ENCODE measurements at places on chromosomes 5 and 9. TPM values are rescaled to one million over a fixed set of nuclear protein-coding genes. Genes with fewer than 3 reads are reported as not detected.
A peak's percentile ranks its signal among the peaks of the same experiment; 100 is the strongest.

- DNase-seq: no peak
Observed at GRCh38 chr5:88391116-88391515, 122.5 kb upstream of the TMEM161B start.

- DNase-seq: no peak
Observed at GRCh38 chr5:15995341-15996052, 184.1 kb downstream of the MARCHF11 start.

The PIP5K1B gene
- 2.0 TPM for total RNA-seq

- DNase-seq: no peak
Observed at GRCh38 chr5:61055434-61056006, 106.7 kb downstream of the SMIM15 start.

GRCh38 chr5:151238303-151238741 lies 14.4 kb upstream of the CCDC69 start:
- no peak for DNase-seq

GRCh38 chr5:119393746-119394145 lies 37.9 kb downstream of the TNFAIP8 start:
- no peak for DNase-seq

GRCh38 chr5:139985733-139986132 lies 57.4 kb downstream of the NRG2 start:
- no peak for DNase-seq

The PCDHB10 gene
- 5.3 TPM for total RNA-seq

DNA sequence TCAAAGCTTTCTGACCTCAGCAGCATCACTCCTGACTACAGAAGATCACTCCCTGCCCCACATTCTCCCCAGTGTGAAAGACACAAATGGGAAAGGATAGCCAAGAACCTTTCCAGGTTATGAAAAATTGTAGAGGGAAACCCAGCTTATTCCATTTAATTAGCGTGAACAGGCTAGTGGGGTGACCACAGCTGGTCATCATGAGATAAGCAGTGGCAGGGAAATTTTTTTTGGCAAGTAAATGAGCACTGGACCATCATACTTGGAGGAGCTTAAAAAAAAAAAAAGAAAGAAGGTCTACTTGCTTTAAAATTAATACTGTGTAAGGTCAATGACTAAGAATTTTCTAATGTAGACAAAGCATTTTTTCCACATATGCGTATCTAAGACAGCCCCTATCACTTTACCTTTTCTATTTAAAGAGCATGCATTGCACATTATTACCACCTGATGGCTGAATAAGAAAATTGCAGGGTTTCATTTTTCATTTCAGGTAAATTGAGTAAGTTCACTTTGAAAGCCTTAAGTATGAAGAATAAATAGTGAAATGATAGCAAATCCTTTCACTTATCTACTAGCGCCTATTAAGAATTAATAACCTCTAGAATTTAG lies 123.6 kb downstream of the ELAVL2 start:
- DNase-seq: no peak

- DNase-seq: no peak
Observed at GRCh38 chr5:170178814-170179213, 54.0 kb upstream of the C5orf58 start.

The SLC25A2 gene
- 1.4 TPM for total RNA-seq

GRCh38 chr9:89745601-89746376 lies 141.0 kb downstream of the GADD45G start:
- DNase-seq: no peak

GRCh38 chr9:84305497-84306131 lies 34.9 kb downstream of the SLC28A3 start:
- no peak for DNase-seq

DNA sequence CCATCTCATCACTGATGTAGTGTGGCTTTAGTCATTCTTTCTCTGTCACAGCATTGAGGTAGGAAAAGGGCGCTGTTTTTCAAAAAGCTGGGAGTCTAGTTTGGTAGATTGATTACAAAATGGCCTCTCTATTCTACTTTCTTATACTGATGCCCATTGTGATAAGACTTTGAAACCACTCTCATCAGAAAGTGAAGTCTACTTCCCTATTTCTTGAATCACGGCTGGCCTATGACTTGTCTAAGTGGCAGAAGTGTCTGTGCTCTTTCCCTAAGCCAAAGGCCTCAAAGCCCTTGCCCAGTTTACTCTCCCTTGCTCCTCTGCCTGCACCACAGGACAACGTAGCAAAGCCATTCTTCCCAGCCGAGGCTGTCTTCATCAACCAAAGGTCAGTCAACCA lies 83.0 kb upstream of the IL33 start:
- DNase-seq: no peak

GRCh38 chr9:128912270-128912853 lies 8.4 kb upstream of the PHYHD1 start:
- no peak for DNase-seq

DNA sequence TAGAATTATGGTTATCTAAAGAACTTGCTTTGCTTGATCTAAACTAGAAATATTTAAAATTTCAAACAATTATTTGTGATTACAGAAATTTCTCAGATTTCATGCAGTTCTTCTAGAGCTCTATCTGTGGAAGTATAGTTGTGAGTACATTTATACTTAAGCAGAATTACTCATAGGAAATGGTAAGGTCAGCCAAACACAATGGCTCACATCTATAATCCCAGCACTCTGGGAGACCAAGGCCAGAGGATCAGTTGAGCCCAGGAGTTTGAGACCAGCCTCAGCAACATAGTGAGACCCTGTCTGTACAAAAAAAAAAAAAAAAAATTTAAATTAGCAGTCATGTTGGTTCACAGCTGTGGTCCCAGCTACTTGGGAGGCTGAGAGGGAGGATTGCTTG lies 71.0 kb downstream of the INVS start:
- no peak for DNase-seq

GRCh38 chr5:142958944-142959682 lies 188.9 kb downstream of the ARHGAP26 start:
- DNase-seq: no peak

The CAMK2A gene
- total RNA-seq: 2.5 TPM

GRCh38 chr9:120486347-120486746 lies 93.6 kb downstream of the CDK5RAP2 start:
- no peak for DNase-seq

DNA sequence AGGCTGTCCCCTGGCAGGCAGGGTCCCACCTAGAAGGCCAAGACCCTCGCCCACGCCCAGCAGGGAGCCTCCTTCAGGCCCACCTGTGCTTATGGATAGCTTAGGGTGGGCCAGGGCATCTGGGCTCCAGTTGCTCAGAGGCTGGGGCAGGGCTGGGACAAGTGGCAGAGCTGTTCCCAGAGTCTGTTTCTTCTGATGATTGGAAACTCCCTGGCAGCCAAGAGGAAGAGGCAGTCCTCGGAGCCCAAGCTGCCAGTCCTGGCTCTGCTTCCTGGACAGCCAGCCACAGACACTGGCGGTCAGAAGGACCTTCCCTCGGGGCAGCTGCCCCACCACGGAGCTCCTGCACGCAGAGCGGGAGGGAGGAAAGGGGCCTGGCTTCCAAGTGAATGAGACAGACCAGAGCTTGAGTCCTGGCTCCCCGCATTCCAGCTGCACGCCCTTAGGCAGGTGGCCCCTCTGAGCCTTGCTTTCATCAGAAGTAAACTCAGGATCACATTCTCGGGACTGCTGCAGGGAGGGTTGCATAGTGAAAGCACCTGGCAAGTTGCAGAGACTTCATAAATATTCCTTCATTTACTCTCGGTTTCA lies 37.9 kb upstream of the GABRP start:
- no peak for DNase-seq

DNA sequence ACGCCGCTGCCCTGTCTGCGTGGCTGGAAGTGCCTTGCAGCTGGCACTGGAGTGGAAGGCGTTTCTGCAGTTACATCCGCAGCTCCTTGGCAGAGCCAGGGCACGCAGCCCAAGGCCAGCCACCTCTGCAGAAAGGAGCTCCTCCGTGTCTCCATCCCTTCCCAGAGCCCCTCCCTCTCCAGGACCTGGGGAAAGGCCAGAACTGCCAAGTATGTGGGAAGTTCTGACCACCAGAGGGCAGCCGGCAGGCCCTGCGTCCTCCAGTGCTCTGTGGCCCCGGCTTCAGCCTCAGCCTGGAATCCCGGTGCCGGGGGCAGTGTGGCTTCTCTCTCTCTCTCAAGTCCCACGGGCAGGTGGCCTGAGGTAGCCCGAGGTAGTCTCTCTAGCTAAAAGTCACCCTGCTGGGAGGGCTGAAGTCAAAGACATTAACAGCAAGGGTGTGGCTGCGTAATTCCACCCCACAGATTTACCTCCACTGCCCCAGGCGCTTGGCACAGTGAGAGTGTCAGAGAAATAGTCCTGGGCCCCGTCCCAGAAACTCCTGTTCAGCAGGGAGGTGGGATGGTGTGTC lies 101.7 kb upstream of the FCN2 start:
- peak; percentile 74 for DNase-seq

The MLANA gene
- not detected for total RNA-seq

DNA sequence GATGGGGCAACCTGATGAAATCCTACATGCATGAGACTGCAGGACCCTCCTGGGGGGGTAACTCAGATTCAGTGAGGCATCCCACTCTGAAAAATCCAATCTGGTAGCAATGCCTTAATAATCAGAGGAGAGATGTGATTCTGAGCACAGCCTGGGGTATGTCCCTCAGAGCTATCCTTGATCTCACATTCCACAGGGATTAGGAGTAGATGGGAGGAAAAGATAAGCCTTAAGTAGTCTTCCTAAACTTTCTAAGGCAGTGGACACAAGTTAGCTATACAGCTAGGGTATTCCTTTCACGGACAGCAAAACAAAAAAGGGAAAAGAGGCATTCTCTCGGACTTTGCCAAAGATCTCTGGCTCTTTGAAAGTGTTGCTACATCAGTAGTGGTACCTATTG lies 3.9 kb upstream of the SPATA9 start:
- DNase-seq: no peak

- no peak for DNase-seq
Observed at GRCh38 chr9:110635589-110635988, 33.0 kb upstream of the MUSK start.

DNA sequence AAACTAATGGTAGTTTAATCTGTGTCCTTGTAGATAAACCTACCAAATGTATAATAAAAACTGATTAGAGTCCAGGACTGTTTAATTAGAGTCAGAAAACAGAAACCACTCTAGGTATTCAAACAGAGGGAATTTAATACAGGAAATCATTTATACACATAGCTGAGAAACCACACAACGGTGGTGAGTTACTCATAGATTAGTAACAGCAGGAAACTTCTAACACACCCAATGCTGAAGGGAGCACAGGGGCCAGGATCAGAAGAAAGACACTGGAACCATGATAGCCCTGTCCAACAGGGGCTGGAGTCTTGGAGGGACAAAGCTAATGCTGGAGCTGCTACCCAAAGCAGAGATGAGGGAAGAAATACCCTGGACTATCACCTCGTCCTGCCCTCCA lies 321.0 kb downstream of the ACTL7B start:
- no peak for DNase-seq

DNA sequence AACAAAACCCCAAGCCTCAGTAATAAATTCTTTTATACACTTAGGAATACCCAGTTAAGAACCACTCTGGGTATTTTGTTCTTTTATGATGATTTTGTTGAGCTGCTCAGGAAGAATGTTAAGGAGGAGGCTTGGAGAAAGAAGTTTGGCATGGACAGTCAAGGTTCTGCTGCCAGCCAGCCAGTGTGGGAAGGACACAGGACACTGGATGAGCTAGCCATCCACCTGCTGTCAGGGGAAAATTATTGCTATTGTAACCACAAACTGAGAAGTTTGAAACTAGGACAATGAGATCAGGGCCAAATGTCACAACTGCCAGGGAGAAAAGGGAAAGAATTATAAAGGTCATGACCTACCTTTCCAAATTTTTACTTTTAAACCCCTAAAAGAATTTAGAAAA lies 25.9 kb upstream of the ADAMTSL1 start:
- DNase-seq: no peak

DNA sequence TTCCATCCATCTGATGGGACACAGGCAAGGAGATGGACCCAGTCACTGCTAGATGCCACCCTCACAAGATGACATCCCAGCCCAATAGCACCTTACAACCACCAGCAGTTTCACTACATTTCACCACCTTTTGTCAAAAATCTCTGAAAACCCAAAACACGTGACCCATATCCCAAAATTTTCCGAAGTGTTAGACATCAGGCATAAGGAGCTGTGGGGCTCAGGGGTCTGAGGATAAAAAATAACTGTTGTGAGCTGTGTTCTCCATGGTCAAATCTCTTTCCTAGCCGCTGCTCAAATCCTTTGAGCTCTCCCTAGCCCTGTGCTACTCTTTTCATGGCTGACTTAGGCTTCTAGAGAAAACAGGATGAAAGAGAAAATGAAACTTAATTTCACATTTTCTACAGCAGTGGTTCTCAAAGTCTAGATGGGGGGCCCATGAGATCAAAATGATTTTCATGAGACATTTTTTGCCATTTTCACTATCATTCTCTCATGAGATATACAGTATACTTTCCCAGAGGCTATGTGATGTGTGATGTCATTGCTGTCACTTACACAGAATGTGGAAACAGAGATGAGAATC lies 40.7 kb downstream of the TIMD4 start:
- no peak for DNase-seq

The ELP1 gene
- 21.8 TPM for total RNA-seq

- no peak for DNase-seq
Observed at GRCh38 chr5:159456722-159457465, 126.6 kb upstream of the IL12B start.

DNA sequence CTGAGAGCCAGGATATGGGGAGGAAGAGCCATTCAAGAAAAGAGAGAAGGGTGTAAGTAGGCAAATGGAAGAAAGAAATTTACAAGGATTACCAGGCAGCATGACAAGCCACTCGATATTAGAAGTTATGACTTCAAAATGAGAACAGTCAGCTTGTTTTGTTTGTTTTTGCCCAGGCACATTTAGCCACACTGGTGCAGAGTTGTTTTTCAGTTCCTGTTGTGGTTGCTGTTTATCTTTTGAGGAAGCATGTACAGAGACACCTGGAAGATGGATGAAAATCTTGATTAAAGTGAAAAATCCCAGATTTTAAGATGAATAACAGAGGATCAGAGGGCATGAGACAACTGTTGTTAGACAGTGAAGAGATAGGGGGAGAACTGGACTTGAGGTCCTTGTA lies 199.1 kb downstream of the MTRR start:
- DNase-seq: no peak

The SOX30 gene
- total RNA-seq: 0.13 TPM

The DMGDH gene
- total RNA-seq: 8.0 TPM

GRCh38 chr5:41406424-41406823 lies 104.0 kb downstream of the PLCXD3 start:
- DNase-seq: no peak
